ENCODE measurements at places on chromosomes 12 and 14.

DNA sequence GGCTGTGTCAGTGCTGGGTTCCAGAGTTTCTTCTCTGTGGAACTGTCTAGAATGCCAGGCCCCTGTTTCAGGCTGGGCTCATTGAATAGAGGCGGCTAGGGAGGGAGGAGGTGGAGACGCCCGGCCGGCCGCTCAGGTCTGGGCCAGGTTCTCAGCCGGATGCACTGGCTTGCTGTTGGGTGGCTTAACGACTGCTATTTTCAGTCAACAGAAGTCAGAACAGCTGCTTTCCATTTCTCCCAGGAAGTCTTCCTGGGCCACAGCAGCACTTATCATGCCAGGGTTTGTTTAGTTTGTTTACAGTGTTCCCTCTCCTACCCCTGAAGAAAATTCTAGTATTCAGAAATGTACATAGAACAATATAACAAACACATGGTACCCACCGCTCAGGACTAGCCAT, 26.0 kb upstream of the VPS37B start:
- DNase-seq = no peak

DNA sequence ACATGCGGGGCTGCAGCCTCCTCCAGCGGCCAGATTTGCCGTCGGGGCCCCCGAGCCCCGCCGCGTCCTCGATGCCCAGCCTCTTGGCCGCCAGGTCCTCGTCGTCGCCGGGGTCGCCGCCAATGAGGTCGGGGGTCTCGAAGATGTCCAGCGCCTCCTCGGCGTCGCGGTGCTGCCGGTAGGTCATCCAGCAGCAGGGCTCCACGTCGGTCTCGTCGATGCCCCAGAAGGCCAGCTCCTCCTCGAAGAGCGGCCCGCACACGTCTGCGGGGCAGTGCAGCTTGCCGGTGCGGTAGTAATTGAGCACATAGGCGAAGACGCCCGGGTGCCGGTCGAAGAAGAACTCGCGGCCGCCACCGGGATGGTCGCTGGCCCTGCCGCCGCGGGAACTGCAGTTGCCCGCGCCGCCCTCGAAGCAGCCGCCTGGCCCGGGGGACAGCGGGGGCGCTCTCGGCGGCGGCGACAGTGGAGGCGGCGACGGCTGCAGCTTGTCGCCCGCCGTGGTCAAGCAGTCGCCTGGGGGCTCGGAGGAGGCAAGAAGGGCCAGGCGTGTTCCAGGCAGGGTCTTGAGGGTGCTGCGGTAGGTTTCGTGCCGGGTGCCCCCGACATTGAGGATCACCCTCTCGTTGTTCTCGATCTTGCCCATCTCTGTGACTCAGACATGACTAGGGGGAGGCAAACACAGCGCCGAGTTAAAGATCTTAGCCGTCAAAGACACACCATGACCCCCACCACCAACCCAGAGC, 2.1 kb downstream of the KCNC2 start:
- no peak for DNase-seq

DNA sequence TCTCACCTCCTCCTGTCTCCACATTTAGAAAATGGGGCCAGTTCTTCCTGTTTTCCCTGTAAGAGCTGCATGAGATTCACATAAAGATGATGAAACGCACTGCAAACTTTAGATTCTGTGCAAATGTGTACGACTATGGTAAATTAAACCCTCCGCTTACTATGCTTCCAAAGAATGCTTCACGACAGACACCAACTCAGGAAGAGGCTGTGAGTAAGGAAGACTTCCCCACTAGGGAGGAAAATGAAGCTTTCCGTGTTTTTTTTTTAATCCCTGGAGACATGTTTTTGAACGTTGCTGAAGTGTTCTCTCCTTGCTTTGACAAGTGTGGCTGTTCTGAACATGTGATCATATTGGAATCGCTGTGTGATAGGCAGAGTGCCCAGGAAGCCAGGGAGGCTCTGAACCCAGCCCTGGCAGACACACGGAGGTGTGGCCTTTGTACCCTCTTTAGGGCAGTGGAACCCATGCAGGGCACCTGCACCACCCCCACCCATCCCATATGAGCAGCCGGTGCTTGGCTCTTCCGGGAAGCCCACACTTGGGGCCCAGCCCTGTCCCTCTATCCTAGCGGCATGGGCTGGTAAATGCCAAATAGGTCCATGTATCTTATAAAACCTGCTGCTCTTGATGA, 7.5 kb upstream of the SYNE3 start:
- no peak for DNase-seq

DNA sequence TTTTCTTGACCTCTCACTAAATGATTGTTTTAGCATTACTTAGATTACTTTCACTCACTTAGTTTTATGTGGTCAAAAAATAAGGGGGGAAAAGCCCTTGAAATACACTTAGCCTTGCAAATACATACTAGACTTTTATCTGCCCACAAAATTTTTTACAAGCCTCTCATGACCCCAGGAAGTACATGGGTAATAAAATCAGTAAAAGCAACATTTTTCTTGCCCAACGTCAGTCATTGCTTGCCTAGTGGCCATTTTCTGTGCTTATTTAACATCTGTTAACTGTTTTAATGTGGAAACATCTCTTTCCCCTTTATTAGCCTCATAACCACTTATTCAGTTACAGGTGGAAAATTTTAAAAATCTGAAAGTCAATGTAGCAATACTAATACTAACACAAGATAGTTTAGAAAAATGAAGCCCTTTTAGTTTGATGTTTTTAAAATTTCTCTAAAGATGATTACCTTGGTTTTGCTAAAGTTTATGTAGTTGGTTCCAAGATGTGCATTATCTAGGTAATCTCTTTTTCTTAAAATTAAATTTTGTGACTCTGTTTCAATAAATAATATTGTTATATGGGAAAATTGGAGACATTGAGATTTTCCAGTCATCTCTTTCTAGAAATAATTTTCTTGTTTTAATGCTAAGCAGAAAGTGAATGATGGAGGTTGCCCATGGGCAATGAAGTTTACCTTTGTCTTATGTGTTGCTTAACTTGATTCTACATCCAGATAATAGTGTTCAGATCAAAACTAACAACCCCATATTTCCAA, 175.5 kb downstream of the TMTC2 start:
- DNase-seq = no peak

DNA sequence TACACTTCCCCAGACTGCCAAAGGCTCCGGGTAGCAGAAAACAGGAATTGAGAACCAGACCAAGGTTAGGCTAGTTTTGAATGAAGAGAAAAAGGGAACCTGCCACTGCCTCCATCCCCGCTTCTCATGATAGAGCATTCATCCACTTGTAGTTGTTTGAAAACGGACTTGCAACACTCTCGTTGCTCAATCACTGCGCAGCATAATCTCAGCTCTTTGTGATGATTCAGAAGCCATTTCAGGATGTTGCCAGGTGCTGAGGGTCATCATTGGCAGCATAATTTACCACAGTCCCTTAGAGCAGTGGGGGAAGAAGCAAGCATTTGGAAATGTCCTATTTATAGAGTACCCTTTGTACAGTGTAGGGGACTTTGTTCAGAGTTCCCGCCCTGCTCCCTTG, 25.6 kb downstream of the KCNK13 start:
- DNase-seq = no peak

DNA sequence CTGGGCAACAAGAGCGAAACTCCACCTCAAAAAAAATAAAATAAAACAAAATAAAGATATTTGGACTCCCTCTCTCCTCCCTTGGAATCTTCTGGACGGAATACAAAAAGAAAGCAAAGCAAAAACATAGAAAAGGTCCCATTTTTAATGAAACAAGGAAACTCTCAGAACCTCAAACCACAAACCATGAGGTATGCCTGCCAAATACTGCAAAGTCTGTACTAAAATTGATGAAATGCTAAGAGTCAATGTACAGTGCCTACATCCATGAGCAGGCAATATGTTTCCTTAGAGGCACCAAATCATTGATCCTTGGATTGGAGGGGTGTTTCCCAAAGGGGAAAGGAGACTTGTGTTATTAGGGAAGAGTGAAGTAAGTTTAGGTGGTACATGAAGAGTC, 8.2 kb upstream of the RPS6KA5 start:
- DNase-seq = no peak

Data from RWPE2 (cell line).